ENCODE measurements at places on chromosomes 5 and 9.

DNA sequence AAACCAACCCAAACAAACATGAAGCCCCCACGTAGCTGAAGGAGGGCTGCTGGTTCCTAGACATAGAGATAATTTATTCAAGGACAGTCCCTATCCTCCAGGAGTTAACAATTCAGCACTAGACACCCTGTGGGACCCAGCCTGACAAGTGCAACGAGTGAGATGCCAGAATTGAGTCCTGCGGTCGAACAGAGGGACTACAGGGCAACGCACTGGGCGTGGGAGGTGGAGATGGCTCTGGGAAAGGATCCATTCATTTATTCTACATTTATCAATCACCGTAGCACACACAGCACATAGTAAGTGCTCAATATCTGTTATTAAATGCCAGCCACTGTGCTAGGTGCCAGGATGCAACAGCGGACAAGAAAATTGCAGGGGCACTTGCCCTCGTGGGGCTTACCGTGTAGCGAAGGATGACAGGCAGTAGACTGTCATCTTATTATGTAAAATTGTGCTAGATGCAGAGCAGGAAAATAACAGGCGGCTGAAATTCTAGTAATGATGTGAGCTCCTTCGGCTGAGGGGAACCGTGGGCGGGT is 855 bp upstream of the ARHGAP26 start:
- DNase-seq = no peak

DNA sequence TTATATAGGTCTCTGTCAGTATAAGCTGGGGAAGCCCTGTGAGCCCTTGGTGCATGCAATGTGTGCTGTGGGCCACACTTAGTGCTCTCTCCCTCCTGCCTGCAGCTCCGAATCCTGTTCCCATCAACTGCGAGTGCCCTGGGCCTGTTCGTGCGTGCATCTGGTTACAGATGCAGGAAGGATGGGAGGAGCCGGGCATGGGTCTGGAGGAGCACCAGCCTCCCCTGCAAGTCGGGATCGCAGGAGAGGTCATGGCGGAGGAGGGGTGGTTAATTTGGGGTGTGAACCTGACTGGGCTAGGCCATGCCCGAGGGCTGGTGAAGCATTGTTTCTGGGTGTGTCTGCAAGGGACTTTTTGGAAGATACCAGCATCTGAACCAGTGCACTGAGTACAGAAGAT is 274.6 kb upstream of the IRX4 start:
- no peak for DNase-seq

DNA sequence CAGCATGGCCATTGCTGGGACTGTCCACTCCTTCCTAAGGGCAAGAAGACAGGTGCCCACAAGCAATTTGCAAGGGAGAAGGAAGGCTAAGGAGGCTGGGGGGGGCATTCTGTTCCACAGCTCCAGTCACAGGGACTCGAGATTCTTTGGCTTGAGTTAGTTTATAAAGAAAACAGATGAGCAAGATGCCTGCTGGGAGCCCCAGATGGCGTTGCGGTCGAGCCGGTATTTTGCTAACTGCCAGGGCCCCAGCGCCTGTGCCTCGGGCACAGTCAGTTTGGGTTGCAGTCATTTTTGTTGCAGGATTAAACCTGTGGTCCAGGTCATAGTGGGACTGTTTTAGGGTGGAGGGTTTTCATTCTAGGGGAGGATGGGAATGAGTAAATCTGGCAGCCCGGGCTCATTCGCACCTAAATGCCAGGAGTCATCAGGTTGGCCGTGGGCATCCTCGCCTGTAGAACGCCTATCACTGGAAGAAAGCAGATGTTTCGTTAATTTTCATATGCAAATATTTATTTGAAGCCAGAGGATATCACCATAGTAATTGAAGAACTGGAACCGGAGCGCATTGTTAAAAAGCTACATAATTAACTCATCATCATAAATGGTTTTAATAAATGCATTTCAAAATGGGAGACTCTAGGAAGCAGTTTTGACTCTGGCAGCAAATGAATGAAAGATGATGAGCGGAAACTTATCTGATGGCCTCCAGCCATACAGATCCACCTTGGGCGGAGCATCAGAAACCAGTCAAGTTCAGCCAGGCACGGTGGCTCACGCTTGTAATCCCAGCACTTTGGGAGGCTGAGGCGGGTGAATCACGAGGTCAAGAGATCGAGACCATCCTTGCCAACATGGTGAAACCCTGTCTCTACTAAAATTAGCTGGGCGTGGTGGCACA is 87.1 kb upstream of the FCN2 start:
- DNase-seq = no peak

- no peak for DNase-seq
These were observed 188.2 kb downstream of the CRB2 start for GRCh38 chr9:123544007-123544827.

GRCh38 chr5:36659411-36659810 is 53.0 kb downstream of the SLC1A3 start:
- DNase-seq = no peak

- no peak for DNase-seq
These were observed 462.5 kb upstream of the TYRP1 start for GRCh38 chr9:12230708-12231107.

DNA sequence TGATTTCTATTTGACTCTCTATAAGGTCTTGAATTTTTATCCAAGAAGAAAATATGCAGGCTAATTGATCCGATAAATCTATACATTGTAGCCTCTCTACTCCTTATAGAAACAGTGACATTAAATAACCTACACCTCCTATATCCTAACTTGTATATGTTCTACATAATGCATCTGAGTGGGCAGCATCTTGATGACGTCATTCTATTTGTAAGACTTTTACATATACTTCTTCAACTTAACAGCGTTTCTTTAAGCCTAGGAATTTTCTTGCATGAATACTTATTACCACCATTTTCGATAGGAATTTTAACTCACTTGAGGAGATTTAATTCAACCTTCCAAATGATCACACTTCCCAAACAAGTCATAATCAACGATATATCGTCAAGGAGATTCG is 869.0 kb downstream of the PTPRD start:
- DNase-seq = no peak

GRCh38 chr5:143057580-143057999 is 287.4 kb downstream of the ARHGAP26 start:
- no peak for DNase-seq
